T47D (cell line): ENCODE measurements at places on chromosomes 12 and 14.

- no peak for DNase-seq
These were observed 186.0 kb upstream of the ABCD2 start for GRCh38 chr12:39805651-39806050.

- DNase-seq: no peak
These were observed 30.8 kb downstream of the PLEKHG3 start for GRCh38 chr14:64734990-64735389.

DNA sequence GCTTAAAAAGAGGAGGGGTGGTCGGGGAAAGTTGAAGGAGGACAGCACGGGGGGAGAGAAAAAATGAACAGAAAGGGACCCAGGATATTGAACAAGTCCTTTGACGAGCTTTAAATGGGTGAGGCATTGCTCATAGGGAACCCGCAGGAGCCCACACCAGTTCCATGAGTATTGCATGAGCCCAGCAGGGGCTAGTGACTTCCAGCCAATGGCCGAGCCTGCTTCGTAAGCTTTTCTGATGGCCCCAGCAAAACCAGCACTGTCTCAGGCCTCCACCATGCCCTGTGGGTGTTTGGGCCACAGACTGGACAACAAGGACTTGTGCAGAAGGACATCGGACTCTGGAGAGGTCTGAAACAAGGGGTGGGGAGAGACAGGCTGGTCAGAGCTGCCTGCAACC is 109.5 kb downstream of the ZFP36L1 start:
- no peak for DNase-seq

DNA sequence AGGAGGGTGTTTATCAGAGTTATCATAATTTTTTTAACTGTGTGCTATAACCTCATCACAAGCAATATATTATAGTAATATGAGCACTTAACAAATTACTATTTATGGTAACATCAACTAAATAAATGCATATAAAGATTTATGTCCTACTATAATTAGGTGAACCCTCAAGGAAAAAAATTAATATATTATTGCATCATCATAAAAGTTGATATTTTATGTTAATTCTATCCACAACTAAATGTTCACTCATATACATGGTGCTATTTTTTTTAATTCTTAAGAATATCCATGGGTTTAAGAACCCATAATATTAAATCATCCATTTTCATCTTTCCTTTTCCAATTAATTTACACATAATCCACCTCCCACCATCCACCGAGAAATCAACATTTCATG is 506.0 kb upstream of the USP15 start:
- no peak for DNase-seq

DNA sequence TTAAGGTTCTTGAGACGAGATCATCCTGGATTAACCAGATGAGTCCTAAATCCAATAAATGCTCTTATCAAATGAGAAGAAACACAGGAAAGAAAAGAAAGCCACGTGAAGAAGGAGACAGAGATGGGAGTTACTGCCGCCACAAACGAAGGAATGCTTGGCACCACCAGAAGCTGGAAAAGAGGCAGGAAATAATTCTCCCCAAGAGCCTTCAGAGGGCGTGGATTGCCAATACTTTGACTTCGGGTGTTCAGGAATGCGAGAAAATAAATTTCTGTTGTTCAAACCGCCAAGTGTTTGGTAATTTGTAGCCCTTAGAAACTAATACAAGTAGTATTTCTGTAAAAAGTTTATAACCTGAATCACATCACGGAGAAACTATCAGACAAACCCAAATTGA is 31.3 kb downstream of the ABCD2 start:
- no peak for DNase-seq
